Left forelimb (tissue), 1 donor: ENCODE measurements at places on chromosomes 11 and 22.

- no peak for DNase-seq
Measured at GRCh38 chr11:120125024-120125423, 12.9 kb downstream of the TRIM29 start.

DNA sequence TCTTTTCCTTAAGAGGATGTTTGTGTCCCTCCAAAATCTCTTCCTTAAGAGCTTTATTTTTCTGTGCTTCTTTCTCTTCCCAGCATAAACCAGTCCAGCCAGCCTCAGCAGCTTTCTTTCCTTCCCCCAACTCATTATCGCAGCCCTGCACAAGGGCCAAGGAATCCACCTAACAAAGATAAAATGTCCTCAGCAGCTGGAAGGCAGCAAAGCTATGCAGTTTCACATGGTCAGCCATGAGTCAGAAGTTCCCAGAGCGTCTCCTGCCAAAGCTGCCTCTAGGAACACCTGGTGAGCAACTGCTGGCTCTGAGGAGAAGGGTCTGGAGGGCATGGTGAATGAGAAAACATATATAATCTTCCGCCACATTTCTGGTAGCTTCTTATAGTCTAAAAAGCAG, 45.3 kb upstream of the HMGXB4 start:
- no peak for DNase-seq

DNA sequence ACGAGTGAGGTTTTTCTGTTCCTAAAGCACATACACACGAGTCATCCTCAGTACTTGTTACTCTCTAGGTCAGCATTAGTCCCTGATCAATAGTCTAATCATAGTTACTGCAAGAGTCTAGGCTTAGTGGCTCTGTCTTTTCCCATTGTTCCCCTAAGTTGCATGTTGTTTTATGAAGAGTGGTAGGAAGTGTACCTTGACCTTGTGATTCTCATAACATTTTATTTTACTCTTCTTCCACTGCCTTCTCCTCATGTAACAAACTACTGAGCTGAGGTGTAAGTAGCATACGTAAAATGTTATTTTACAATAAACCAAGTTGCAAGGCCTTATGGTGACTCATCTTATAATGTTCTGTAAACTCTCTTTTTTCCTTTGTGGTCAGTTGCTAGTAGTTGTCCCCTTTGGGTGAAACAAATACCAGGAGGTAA, 15.0 kb downstream of the METTL15 start:
- no peak for DNase-seq

GRCh38 chr11:71172680-71173079, 79.7 kb downstream of the SHANK2 start:
- DNase-seq: peak; percentile 40

- no peak for DNase-seq
Measured at GRCh38 chr11:10541561-10541930, 559 bp upstream of the RNF141 start.

- no peak for DNase-seq
Measured at GRCh38 chr11:45028911-45029682, 78.4 kb upstream of the TP53I11 start.

DNA sequence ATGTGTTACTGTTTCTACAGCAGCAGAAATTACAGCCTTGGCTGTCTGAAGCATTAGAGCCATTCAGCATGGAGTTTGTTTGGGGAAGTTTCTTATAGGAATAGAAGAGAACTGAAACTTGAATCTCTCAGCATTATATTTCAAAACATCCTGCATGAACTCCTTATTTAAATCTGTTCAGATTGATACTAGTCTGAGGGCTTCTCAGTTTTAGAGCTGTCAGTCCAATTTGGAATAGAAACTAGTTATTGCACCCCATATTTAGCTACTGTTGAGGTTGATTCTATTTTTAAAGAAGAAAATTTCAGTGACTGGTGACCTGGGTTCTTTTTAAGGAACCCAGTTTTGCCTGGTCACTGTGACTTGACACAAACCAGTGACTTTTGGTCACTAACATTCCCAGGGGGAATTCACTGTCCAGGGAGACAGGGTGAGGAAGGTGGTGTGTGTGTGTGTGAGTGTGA, 126.0 kb upstream of the TTC12 start:
- no peak for DNase-seq

- no peak for DNase-seq
Measured at GRCh38 chr11:109512680-109513079, 90.7 kb downstream of the C11orf87 start.

- DNase-seq: no peak
Measured at GRCh38 chr11:43955381-43956118, 13.1 kb downstream of the C11orf96 start.
